ENCODE measurements at places on chromosomes 2 and 18.

- no peak for DNase-seq
Observed at GRCh38 chr2:234025466-234025865, 25.0 kb upstream of the SPP2 start.

GRCh38 chr2:44163777-44164176 lies 4.9 kb upstream of the PPM1B start:
- DNase-seq = no peak

GRCh38 chr18:73245345-73245744 lies 377.6 kb upstream of the NETO1 start:
- no peak for DNase-seq

DNA sequence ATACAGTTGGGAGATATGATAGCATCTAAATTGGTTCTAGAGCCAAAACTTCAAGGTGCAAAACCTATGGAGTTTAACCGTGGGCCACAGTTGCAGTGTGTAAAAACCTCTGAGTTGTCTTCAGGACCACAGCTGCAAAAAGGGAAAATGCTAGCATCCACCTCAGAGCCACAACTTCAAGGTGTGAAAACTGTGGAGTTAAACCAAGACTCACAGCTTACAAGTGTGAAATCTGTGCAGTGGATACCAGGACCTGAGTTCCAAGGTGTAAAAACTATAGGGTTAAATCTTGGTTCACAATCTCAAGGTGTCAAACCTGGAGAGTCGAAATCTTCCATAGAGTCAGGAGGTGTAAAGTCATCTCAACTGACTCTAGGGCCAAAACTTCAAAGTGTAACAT lies 10.4 kb upstream of the ZNF512 start:
- DNase-seq = no peak

DNA sequence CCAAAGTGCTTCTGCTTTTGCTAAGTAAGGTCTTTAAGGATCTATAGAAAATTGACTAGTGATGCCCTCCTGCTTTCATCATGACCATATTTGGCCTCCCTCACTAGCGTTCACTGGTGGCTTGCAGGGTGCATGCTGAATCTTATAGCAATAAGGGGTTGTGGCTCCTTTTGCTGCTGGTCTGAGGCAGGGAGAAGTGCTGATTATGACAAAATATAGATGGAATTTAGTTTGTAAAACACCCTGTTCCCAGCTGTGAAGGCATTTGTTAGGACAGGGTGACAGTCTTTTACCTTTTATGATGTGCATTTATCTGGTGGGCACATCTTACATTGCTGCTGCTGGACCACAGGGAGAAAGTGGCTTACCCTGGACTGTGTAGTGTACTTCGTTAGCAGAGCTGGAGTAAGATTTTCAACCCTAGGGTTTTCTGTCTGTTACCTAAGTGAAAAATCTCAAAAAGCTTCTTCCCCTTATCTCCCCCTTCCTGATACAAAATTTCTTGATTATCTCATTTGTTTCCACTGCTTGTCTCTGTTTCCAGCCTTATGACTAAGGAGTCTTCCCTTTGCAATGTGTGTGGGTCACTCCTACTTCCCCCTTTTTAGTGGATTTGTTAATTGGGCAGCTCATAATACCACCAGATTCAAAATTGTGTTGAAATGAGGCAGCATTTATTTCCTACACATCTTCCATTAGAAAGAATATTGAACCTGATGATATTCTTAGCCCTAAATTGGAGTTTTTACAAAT lies 21.2 kb upstream of the RPL37A start:
- no peak for DNase-seq

DNA sequence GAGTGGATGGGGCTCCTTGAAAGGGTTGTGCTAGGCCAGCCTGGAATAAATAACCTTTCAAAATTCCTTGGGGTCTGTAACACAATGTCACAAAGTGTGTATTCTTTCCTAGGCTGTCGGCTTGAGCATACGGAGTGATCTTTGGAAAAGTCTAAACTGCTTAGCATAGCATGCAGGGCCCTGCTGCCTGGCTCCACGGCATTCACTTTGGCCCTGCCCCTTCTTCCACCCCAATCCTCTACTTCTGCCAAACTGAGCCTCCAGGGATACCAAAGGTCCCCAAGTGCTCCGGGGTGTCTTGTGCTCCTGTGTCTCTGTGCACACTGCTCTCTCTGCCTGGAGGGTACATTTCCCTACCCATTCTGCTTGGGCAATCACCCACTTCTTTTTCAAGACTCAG lies 196.1 kb downstream of the LTBP1 start:
- no peak for DNase-seq

DNA sequence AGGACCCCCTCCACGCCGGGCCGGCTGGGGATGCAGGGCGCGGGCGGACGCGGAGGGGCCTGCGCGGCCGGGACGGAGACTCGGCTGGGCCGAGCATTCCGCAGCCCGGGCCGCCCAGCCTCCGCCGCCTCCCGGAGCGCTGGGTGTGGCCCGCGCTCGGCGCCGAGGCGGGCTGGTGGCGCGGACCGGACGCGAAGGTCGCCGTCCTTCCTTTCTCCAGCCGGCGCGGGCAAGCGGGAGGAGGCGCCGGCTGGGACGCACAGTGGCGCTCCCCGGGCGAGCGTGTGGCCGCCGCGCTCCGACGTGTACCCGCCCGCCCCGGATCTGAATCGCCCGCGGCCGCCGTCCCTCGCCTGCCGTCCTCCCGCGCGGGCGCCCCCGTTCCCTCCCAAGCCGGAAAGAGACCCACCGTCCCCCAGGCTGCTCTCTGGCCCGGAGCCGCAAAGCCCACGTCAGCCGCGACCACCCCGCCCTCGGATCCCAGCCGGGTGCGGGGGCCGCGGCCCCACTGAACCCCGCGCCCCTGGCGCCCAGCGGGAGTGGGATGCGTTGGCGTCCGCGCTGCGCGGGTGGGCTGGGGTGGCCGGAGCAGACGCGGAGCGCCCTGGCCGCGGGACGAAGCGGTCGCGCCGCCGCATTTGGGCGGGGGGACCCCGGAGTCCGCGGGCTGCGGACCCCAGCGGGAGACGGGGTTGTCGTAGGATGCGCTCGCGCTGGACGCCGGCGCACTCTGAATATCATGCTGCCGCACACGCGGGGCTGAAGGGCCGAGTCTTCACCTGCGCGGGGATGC lies 634 bp downstream of the SPATS2L start:
- no peak for DNase-seq

DNA sequence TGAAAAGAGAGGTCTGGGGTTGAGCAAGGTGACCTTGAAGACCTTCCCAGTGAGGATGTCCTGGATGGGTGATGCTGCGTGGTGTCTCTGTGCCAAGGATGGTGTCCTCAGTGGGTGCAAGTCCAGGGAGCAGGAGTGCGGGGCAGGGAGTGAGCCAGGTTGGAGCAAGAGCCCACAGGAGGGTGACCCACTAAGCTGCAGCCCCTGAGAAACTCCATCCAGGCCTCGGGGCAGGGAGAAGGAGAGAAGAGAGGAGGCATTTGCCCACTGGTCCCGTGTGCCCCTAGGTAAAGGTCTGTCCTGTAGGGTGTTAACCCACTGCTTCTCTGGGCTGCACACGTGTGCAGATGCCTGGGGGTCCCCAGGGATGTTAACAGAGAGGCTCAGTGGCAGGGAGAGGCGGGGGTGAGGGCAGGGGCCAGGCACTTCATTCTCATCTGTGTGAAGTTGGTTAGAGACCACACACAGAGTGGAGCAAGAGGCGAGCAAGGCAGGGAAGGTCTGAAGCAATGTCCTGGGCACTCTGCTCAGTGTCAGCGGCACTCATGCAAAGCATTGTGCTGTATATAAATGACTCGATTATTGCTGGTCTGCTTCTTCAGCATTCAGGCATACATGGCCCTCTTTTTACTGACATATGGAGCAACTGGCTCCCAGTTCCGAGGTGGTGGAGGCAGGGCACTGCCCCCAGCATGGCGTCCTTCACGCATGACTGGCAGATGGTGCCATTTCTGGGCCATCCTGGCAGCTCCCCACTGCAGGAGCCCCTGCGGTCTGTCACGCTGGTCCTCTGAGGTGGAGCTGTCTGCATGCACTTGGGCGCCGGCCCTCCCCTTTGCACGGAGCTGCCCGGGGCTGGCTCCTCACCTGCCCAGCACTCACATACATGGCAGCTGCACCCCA lies 117.2 kb upstream of the HS6ST1 start:
- DNase-seq = no peak

- no peak for DNase-seq
Observed at GRCh38 chr2:157672129-157672528, 43.5 kb upstream of the ACVR1C start.
